ENCODE measurements at places on chromosomes 3 and 15. TPM values are rescaled to one million over a fixed set of nuclear protein-coding genes. Genes with fewer than 3 reads are reported as not detected.

The KNG1 gene
- not detected for total RNA-seq

The C15orf39 gene
- 10.1 TPM for total RNA-seq

The RHOV gene
- 0.82 TPM for total RNA-seq

The CTXN2 gene
- not detected for total RNA-seq

The CLDN1 gene
- total RNA-seq, result 42.9 TPM

The BMF gene
- 6.9 TPM for total RNA-seq

The CCK gene
- not detected for total RNA-seq

GRCh38 chr3:189278221-189278620 lies 106.5 kb downstream of the TPRG1 start:
- no peak for DNase-seq

DNA sequence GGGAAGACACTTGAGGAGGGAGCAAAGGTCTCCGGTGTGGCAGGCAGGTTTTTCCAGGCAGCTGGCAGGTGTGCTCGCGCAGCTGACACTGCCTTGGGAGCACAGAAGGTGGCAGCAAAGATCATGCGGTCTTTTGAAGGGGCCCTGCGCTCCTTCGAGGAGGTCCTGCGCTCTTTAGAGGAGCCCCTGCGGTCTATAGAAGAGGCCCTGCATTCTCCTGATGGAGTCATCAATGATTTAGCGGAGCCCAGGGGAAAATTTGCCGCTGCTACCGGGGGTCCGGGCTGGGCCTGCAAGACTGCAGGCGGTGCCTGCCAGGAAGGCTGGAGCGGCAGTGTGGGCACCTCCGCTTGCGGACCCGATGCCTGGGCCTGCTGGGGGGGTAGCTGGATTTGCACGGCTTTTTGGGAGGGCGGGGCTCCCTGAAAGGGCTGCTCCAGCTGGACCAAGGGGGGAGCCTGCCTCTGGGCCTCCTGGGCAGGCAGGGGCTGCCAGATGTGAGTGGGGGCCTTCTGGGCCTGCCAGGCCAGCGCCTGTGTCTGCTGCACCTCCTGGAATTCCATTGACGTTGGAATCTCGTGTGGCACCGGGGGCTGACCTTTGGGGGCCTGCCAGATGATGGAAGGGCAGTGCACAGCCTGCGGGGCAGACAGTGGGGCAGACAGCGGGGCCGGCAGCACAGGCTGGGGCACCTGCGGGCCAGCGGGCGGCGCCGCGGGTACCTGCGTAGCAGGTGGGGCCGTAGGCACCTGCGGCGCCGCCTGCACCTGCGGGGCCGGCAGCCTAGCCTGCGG lies 2.1 kb downstream of the MAGEL2 start:
- DNase-seq, result no peak

- no peak for DNase-seq
Measured at GRCh38 chr15:58628206-58628947, 121.1 kb downstream of the ADAM10 start.

DNA sequence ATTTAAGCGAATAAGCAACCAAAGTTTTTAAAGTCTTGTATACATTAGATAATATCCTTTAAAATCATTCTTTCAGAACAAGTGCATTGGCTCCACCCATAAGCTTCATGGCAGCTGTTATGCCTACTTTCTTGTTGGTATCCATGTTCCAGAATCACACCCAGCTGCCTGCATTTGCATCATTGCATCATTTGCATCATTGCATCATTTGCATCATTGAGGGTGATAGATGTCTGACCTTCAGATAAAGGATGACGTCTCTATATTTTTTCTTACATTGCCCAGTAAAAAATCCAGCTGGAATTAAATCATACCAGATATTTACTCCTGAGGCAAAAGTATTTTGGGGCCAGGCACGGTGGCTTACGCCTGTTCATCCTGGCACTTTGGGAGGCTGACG lies 42.3 kb downstream of the SLC12A1 start:
- DNase-seq, result no peak

- DNase-seq, result no peak
Measured at GRCh38 chr3:127104586-127104985, 88.3 kb upstream of the PRR23E start.

DNA sequence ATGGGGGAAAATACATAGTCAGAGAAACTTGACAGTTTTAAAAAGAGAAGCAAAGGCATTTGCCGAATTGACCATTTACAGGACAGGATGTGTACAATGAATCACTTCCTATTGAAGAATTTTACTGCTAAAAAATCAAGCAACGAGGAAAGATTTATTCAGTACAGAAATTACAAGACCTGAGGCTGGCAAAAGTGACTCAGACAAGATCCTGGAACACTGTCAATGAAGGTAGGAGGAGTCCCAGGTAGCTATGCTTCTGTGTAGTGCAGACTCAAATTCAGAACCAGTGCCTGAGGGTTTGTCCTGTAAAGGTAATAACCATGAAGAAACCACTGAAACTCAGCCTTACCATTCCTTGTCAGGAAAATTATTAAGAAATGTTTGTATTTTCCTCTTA lies 120.9 kb downstream of the ZMAT3 start:
- no peak for DNase-seq

DNA sequence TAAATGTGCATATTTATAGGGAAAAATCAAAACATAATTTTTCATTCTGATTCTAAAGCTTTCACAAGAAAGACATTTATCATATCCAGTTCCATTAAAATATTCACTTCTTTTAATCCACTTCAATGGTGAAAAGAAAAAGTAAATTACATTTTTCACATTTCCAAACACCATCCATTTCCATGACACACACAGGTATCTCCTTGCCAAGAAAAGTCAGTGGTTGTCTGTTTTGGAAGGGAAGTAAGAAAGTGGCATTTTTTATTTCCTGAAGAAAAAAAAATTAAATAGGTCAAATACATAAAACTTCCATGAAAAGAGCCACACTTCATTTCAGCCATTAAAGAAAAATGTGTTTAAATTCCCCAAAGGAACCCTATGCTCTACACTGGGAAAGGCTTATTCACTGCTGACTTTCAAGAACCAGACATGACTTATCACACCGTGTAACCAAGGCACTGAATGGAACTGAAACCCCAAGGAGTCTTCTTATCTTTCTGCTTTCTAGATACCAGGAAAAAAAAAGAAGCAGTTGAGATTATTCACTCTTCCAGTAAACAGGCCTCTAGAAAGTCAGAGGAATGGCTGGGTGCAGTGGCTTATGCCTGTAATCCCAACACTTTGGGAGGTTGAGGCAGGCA lies 44.5 kb downstream of the OSBPL10 start:
- DNase-seq, result no peak

- DNase-seq, result no peak
Measured at GRCh38 chr3:58055314-58055713, 47.1 kb downstream of the FLNB start.

DNA sequence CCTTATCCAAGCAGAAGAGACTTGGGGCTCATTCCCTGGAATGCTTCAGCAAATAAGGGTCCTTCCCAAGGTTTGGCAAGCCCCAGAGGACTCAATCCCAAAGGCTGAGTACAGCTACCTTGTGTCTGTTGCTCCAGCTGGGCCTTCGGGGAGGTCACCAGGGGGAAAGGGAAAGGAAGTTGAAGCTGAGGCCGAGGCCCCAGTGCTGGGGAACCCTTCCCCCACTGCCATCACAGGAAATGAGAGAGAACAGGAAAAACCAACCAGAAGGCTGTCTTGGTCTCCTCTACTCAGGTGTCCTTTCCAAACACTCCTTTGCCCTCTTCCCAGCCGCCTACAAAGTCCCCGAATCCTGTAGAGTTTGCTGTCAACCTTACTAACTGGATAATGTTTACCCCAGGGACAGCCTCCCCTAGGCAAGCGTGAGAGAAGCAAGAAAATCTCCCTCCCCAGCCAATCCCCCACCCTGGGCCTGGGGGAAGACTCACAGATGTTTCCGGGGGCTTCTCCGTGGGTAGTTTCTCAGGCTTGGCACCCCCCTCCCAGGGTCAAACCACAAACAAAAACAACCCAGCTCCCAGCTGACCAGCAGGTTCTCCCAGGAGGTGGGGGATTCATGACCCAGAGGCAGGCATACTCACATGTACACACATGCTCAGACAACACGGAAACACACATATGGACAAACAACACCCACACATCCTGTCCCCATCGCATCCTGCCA lies 5.5 kb downstream of the CSRNP1 start:
- DNase-seq, result no peak

DNA sequence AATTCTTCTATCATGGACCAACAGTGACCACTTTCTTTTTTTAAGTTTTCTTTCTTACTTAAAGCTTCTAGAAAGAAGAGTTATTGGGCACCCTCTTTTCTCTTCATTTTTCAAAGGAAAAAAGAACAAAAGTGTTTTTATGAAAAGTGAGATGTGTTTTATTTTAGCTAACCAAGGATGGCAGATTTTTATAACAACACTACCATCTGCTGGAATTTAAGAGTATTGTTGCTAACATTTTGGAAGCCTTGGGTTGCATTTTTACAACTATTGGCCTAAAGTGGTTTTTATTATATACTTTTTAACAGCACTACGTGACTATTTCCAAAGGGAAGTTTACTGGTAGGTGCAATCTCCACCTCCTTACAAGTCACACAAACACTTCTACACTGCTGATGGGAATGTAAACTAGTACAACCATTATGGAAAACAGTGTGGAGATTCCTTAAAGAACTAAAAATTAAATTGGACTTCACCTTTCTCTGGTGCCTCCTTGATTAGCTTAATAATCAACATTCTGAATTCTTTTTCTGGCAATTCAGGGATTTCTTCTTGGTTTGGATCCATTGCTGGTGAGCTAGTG lies 237.7 kb upstream of the AGTR1 start:
- DNase-seq, result peak; percentile 26

GRCh38 chr15:86237111-86237500 lies 157.4 kb downstream of the AGBL1 start:
- DNase-seq, result no peak

GRCh38 chr3:2706144-2706835 lies 403.9 kb downstream of the IL5RA start:
- DNase-seq, result no peak

DNA sequence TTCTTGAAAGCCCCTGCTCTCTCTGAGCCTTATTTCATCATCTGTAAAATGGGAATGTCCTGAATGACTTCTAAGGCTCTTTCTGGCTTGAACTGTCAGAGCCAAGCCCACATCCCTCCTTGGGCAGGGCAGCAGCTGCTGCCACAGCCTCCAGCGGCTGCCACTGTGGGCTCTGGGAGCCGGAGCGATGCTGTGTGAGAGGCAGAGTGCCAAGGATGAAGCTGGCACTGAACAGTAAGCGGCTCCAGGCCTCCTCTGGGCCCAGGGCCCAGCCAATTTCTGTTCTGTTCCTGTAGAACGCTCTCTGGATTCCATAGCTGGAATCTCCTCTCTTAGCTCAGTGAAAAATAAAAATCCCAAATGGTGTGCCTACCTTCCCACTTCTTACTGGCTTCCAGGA lies 4.4 kb downstream of the CPLX3 start:
- DNase-seq, result no peak

GRCh38 chr3:74375653-74376052 lies 238.8 kb downstream of the CNTN3 start:
- no peak for DNase-seq

- no peak for DNase-seq
Measured at GRCh38 chr15:84634228-84634837, 19.8 kb downstream of the WDR73 start.

GRCh38 chr3:133895208-133896001 lies at the start of gene RAB6B:
RAB6B (minus strand) TSS chr3:133895882; CDS start chr3:133895466, 416 bp downstream.
- peak; percentile 51 for DNase-seq

GRCh38 chr3:188154809-188155574 lies 1.0 kb downstream of the LPP start:
- no peak for DNase-seq

- no peak for DNase-seq
Measured at GRCh38 chr15:94000606-94001005, 230.8 kb upstream of the MCTP2 start.

- no peak for DNase-seq
Measured at GRCh38 chr15:41483115-41483514, 10.6 kb upstream of the ITPKA start.

- DNase-seq, result no peak
Measured at GRCh38 chr3:12662593-12663400, 1.1 kb downstream of the RAF1 start.

All from SK-MEL-5 (cell line).